ENCODE measurements at places on chromosomes 2 and 18.

GRCh38 chr2:74228772-74229171, 30.4 kb downstream of the MTHFD2 start:
- DNase-seq = no peak

DNA sequence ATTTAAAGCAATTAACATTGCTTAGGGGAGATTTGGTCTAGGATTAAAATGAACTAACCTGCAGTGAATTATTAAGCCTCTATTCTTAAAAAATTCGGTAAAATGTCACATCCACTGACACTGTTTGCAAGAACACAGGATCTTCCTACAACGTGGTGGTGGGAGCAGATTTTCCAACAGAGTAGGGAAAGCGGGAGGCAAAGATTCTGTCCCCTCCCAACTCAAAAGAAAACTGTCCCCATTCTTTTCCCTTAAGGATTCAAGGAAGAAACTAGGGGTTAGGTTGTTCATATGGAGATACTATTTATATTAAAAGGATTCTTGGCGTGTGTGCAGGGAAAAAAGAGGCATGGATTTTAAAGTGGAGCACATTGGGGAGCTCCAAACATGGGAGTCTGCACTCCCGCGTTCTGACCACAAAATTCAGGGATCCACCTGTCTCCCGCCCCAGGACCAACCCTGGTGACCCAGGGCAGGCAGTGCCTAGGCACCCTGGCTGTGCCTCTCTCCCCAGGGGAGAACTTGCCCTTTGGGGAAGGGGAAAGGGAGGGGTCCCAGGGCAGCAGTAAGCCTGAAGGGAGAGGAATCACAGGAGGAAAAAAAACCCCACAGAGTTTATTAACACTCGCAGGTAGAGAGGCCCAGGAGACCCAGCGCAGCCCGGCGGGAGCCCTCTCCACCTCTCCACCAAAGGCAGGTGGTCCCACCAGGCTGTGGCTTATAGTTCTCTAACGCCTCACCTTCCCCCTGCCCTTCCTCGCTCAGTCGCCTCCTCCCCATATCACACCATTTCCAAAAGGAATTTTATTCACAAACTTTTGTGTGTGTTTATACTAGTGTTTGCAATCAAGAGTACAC, 2.3 kb downstream of the PTGR3 start:
- no peak for DNase-seq

DNA sequence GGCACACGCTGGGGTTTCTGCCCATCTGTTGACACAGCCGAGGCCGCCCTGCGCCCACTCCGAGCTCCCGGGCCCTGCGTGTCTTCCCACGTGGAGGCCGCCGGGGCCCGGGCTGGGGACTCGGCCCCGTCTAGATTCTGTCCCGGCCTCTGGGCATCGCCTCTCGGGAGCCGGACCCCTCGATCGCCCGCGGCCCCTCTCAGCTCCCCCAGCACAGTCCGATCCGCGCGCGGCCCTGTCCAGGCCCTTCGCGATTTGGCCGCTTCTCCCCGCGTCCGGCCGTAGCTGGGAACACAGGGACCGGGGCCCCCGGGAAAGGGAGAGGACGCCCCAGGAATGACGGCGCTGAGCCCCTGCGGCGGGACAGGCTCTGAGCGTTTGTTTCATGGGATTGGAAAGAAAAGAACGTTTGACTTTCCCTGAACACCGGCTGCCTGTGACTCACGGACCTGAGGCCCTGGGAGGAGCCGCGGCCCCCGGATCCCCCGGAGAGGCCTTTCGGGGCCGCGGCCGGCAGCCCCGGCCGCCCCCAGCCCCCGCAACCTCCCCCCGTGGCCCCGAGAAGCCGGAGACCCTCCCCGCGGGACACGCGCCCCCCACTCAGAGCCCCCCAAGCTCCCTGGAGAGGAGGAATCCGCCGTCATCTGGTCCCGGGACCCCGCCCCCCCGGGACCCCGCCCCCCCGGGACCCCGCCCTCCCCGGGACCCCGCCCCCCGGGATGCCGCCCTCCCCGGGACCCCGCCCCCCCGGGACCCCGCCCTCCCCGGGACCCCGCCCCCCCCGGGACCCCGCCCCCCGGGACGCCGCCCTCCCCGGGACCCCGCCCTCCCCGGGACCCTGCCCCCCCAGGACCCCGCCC, 62.7 kb upstream of the CTDP1 start:
- no peak for DNase-seq

DNA sequence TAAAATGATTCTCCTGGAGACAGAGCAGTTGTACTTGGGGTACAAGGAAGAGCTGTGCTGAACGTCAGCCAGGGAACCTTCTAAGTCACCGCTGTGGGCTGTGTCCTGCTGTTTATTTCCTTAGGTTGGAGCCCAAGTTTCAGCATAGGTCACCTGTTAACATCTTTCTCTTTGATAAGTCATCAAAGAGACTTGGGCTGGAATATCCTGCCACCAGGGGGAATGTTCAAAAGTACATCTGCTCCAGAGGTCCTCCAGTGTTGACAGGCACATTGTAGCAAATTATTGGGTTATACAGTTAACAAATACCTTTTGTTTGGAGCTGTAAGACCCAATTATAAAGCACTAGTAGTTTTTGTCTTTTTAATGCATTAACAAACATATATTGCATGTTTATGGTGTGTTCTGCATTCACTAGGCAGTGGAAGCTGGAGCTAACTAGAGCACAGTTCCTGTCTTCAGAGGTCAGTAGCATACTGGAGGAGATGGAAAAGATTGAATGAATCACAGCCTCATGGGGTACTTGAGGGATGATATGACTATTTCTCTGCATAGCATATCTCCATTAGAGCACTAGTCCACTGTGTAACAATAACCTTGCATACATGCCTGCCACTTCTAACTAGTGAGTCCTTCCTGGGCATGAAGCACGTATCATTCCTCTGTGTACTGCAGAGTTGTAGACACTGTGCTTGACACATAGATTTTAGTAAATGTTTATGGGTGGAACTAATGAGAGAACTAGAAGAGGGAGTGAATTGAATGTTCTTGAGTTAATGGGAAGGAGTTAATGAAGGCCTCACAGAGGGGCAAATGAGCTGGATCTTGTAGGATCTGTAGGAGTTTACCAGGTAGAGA, 182.1 kb downstream of the AGAP1 start:
- no peak for DNase-seq

- DNase-seq = no peak
These were observed 41.8 kb upstream of the MSH6 start for GRCh38 chr2:47741101-47741500.

DNA sequence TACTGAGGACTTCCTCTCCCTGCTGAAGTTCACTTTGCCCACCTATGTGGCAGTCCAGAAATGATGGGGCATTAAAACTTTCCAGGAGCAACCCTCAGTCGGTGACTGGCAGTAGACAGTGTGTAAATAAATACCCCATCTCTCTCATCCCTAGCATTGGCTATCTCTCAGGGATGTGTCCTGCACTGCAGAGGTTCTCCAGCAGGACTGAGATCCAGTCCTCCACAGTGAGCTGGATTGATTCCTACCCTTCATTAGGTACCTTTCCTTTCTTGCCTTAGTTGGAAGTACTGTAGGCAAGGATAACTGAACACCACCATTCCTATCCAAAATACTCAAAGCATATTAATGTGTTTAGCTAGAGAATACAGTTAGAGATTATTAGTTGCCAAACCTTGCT, 441.8 kb downstream of the SPAG16 start:
- no peak for DNase-seq

DNA sequence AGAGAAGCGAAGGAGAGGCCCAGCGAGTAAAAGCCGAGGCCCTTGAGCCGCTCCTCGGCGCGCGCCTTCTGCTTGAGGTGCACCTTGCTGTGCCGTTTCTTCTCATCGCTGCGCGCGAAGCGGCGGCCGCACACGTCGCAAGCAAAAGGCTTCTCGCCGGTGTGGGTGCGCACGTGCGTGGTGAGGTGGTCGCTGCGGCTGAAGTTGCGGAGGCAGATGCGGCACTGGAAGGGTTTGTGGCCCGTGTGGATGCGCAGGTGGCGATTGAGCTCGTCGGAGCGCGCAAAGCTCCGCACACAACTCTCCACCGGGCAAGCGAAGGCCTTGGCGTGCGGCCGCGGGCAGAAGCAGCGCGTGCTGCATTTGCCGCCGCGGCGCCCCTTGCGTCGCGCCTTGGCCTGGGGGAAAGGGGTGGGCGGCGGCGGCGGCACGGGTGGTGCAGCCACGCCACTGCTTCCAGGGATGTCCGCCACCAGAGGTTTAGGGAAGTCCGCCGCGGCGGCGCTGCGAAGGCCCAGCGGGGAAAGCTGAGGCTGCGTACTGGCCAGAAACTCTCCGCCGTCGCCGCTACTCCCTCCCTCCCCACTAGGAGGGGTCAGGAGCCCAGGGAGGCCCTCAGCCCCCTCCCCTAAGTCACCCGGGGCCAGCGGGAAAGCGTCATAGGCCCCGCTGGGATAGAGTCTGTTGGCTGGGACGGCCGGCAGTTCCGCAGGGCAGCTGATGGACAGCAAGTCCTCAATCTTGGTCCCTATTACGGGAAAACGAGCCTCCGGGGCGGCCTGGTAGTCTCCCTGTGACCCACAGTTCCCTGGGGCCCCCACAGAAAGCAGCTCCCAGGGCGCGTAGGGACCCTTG, 1.7 kb downstream of the EGR4 start:
- DNase-seq = no peak

GRCh38 chr2:29068513-29068912, 5.8 kb downstream of the PCARE start:
- DNase-seq = no peak
